ENCODE measurements at places on chromosomes 5 and 9.

DNA sequence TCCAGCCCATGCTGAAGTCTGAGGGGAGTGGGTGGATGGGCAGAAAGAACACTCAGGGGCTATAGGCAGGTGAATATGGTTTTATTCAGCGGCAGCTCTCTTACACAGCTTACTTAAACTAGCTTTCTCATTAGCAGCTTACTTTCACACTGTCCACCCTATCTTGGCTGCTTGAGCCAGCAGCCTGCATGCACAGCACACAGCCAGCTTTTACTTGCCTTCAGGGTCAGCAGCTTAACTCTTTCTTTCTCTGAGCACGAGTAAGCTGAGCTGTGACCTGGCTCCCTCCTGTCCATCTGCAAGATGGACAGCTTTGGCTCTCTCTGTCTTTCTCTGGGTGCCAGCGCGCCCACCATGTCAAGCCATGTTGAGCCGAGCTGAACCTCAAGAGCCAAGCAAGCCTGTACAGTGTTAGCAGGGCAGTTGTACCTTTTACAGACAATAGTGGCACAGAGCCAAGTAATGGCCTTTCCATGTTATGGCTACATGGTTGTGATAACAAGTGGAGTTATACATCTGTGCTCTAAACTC, 1054.9 kb downstream of the PTPRD start:
- no peaks in the 10 kb centered on the region for H3K27me3 ChIP-seq
- H3K27ac ChIP-seq: no peak overlapping the region
- H3K4me1 ChIP-seq: no peaks in the 10 kb centered on the region

- no peak overlapping the region for H3K4me3 ChIP-seq
- H3K27me3 ChIP-seq: no peaks in the 10 kb centered on the region
Observed at GRCh38 chr9:37215830-37216229, 95.5 kb downstream of the ZCCHC7 start.

DNA sequence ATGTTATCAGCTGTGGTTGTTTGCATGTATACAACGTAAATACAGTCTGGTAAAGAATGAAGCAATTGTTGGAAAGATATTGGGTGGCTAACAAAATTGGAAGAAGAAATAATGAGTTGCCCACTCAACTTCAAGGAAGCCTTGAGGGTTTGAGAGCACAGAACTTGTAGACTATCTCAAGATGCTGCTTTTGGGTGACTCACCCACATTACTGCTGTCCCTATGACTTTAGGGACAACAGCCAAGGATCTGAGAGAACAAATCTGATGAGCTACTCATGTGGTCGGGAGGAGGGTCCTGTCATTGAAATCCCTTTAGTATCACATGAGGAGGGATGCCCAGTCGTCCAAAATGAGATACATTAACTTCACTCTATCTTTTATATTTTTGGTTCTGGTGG, 261.8 kb downstream of the GAS1 start:
- H3K27ac ChIP-seq: no peak overlapping the region
- no peaks in the 10 kb centered on the region for H3K4me1 ChIP-seq
- H3K4me3 ChIP-seq: no peak overlapping the region
- DNase-seq: no peak
- no peaks in the 10 kb centered on the region for H3K27me3 ChIP-seq

GRCh38 chr5:2752059-2752820, 763 bp upstream of the IRX2 start:
- peaks cover 6% of the 10 kb centered on the region for H3K27me3 ChIP-seq
- peaks cover 15% of the 10 kb centered on the region for H3K4me1 ChIP-seq
- H3K36me3 ChIP-seq: no peaks in the 10 kb centered on the region
- no peak for DNase-seq
- H3K4me3 ChIP-seq: peak overlapping the region; percentile 56
- H3K27ac ChIP-seq: peak overlapping the region; percentile 33

GRCh38 chr9:75974016-75974766, 83.7 kb downstream of the PCSK5 start:
- H3K4me1 ChIP-seq: peaks cover 10% of the 10 kb centered on the region
- no peak overlapping the region for H3K4me3 ChIP-seq
- H3K27me3 ChIP-seq: no peaks in the 10 kb centered on the region
- no peak overlapping the region for H3K27ac ChIP-seq
- H3K36me3 ChIP-seq: no peaks in the 10 kb centered on the region

- DNase-seq: no peak
- no peaks in the 10 kb centered on the region for H3K27me3 ChIP-seq
- no peak overlapping the region for H3K27ac ChIP-seq
- no peaks in the 10 kb centered on the region for H3K4me1 ChIP-seq
- no peaks in the 10 kb centered on the region for H3K36me3 ChIP-seq
Observed at GRCh38 chr5:180381428-180381827, 28.3 kb upstream of the GFPT2 start.

DNA sequence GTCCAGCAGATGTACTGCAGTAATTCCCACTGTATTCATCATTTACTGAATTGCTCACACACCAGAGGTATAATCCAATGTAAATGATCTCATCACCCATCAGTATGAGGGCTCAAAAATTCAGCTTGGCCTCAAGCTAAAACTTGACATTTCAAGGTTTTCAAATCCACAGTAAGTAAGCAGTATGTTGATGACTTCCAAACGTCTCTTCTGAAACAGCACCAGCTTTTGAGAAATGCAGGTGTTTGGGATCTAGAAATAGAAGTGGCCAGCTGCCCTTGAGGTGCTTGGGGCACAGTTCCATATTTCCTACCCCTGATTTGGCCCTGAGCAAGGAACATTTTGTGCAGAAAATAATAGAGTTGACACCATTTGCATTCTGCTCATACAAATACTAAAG, 388.0 kb upstream of the TUSC1 start:
- no peaks in the 10 kb centered on the region for H3K36me3 ChIP-seq
- no peak overlapping the region for H3K27ac ChIP-seq
- DNase-seq: no peak
- no peaks in the 10 kb centered on the region for H3K27me3 ChIP-seq

GRCh38 chr9:93093127-93093876, 2.7 kb upstream of the CARD19 start:
- no peaks in the 10 kb centered on the region for H3K27me3 ChIP-seq
- H3K27ac ChIP-seq: no peak overlapping the region
- no peaks in the 10 kb centered on the region for H3K36me3 ChIP-seq
- DNase-seq: no peak

- H3K36me3 ChIP-seq: no peaks in the 10 kb centered on the region
- no peaks in the 10 kb centered on the region for H3K27me3 ChIP-seq
- no peak overlapping the region for H3K27ac ChIP-seq
- no peaks in the 10 kb centered on the region for H3K4me1 ChIP-seq
Observed at GRCh38 chr5:16225927-16226326, 46.3 kb upstream of the MARCHF11 start.

GRCh38 chr5:176366232-176366894, 1.1 kb downstream of the ARL10 start:
- peaks cover 18% of the 10 kb centered on the region for H3K4me1 ChIP-seq
- peaks cover 16% of the 10 kb centered on the region for H3K36me3 ChIP-seq
- peak; percentile 11 for DNase-seq
- H3K27me3 ChIP-seq: no peaks in the 10 kb centered on the region

GRCh38 chr5:179610903-179611265, 12.6 kb downstream of the HNRNPH1 start:
- no peak overlapping the region for H3K27ac ChIP-seq
- no peaks in the 10 kb centered on the region for H3K27me3 ChIP-seq
- H3K4me3 ChIP-seq: no peak overlapping the region
- H3K4me1 ChIP-seq: no peaks in the 10 kb centered on the region
- peaks cover 65% of the 10 kb centered on the region for H3K36me3 ChIP-seq
- DNase-seq: no peak

- H3K36me3 ChIP-seq: no peaks in the 10 kb centered on the region
- H3K4me1 ChIP-seq: peaks cover 10% of the 10 kb centered on the region
- no peak overlapping the region for H3K4me3 ChIP-seq
- H3K27ac ChIP-seq: peak overlapping the region; percentile 27
Observed at GRCh38 chr9:99445371-99445891, 223.3 kb downstream of the SEC61B start.

GRCh38 chr5:135835766-135836165, 1.3 kb downstream of the SLC25A48 start:
- H3K4me1 ChIP-seq: peaks cover 8% of the 10 kb centered on the region
- H3K4me3 ChIP-seq: no peak overlapping the region
- H3K27ac ChIP-seq: no peak overlapping the region

GRCh38 chr5:112143690-112144089, 275.4 kb downstream of the EPB41L4A start:
- H3K36me3 ChIP-seq: no peaks in the 10 kb centered on the region
- no peaks in the 10 kb centered on the region for H3K27me3 ChIP-seq
- peak; percentile 87 for DNase-seq
- no peak overlapping the region for H3K4me3 ChIP-seq

DNA sequence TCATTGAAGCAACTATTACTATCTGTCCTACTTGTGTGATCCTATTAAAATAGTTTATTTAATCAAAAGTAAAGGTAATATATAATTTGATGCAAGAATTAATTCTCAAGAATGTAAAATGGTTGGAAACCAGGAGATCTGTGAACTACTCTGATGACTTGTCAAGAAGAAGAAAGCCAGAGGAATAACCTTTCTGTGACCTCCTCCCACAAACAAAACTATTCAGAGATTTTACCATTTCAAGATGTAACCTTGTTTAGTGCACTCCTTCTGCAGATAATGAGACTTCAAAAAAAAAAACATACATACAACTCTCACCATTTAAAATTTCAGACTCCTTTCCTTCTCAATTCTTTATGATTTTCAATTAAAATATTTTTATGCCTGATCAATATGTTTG, 79.5 kb downstream of the RFX3 start:
- no peaks in the 10 kb centered on the region for H3K4me1 ChIP-seq
- no peaks in the 10 kb centered on the region for H3K27me3 ChIP-seq
- no peaks in the 10 kb centered on the region for H3K36me3 ChIP-seq

GRCh38 chr9:129023036-129023907, 4.9 kb downstream of the SH3GLB2 start:
- peak; percentile 70 for DNase-seq
- H3K4me1 ChIP-seq: peaks cover 22% of the 10 kb centered on the region
- no peak overlapping the region for H3K27ac ChIP-seq
- H3K36me3 ChIP-seq: no peaks in the 10 kb centered on the region

- H3K27ac ChIP-seq: no peak overlapping the region
- no peaks in the 10 kb centered on the region for H3K36me3 ChIP-seq
- no peak overlapping the region for H3K4me3 ChIP-seq
- DNase-seq: no peak
Observed at GRCh38 chr9:113465599-113466140, 2.1 kb downstream of the RGS3 start.

DNA sequence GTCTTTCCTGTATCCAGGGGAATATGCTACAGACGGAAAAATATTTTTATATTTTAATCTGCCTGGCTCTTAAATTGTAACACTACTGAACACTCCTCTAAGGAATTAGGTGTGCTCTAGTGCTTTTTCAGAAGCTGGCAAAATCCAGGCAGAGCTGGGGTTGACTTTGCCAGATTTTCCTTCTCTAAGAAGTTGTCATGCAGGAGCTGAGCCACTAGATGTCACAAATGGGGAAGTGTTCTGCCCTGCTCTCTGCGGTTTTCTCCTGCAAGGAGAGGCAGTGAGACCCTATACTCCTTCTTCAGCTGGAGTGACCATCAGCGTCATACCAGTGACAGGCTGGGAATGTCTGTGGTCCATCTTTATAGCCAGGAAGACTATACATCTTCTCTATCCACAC, 112.5 kb downstream of the HAPLN1 start:
- peak; percentile 45 for DNase-seq
- H3K4me1 ChIP-seq: no peaks in the 10 kb centered on the region
- no peak overlapping the region for H3K4me3 ChIP-seq
- H3K27ac ChIP-seq: no peak overlapping the region

DNA sequence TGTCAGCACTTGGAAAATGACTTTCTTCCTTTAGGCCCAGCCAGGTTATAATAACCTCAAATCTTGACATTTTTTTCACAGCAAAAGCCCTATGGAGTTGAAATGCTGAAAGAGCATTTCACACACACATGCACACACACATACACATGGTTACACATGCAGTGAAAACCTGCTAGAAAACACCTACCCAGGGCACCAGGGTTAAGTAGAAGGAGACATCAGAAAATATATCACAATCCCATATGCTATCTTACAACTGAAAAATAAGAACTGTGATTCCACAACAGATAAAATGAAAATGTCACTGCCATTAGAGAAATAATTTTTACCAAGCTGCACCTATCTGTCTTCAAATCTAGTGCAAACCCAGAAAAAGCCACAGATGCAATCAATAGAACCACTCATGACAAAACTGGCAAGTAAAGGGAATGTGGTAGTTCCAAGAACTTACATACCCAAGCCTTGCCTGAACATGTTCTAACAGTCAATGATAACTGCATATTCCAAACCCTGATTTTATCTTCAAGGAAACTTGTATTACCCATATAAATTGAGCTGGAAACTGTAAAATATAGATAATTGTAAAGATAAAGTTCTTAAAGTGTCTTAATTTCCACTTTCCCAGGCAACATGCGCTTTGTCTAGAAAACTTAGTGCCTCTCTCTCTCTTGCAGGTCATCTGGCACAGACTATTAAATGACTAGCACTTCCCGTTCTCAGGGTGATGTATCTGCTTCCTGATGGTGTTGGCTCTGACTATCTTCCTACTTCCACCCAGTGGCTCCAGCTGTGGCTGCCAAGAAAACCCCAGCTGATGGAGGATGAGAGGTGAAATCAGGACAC, 250.2 kb upstream of the PTGER4 start:
- H3K27me3 ChIP-seq: no peaks in the 10 kb centered on the region
- H3K36me3 ChIP-seq: no peaks in the 10 kb centered on the region
- H3K4me1 ChIP-seq: no peaks in the 10 kb centered on the region
- no peak overlapping the region for H3K27ac ChIP-seq
- no peak overlapping the region for H3K4me3 ChIP-seq
